Activated naive CD4-positive, alpha-beta T cell treated with anti-CD3 and anti-CD28 coated beads, Interleukin-2, amount 50 U/mL, for 16 hours (primary cell): ENCODE measurements at places on chromosomes 7 and 10.

DNA sequence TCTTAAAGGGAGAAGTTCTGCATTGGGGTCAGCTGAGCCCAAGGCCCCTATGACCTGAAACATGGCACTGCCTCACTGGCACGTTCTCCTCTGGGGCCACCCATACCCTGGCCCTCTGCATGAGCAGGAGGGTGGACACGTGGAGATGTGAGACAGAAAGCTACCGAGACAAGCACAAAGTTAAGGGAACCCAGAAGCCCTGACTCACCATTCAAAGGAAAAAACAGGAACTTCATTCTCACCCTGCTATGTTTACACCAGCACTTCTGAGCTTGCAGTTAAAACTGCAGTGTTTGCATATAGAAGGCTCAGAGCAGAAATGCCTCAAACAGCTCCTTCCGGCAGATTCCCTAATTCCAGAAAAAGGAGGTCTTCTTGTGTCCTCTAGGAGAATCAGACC lies 41.7 kb downstream of the DENND11 start:
- no peak for DNase-seq

DNA sequence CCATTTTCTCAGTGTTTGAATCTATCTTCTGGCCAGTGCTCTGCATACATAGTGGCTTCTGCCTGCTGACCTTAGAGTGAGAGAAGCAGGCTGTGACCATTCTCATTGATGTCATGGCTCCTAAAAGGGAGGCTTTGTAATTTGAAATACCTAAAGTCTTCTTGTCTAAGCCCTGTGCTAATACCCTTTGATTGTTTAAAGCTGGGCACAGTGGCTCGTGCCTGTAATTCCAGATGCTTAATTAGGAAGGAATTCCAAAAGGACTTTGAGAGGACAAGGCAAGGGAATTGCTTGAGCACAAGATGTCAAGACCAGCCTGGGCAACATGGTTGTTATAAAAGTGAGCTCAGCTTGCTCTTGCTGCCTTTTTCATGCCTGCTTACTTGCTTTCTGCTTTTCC lies 81.7 kb downstream of the APBB1IP start:
- no peak for DNase-seq

DNA sequence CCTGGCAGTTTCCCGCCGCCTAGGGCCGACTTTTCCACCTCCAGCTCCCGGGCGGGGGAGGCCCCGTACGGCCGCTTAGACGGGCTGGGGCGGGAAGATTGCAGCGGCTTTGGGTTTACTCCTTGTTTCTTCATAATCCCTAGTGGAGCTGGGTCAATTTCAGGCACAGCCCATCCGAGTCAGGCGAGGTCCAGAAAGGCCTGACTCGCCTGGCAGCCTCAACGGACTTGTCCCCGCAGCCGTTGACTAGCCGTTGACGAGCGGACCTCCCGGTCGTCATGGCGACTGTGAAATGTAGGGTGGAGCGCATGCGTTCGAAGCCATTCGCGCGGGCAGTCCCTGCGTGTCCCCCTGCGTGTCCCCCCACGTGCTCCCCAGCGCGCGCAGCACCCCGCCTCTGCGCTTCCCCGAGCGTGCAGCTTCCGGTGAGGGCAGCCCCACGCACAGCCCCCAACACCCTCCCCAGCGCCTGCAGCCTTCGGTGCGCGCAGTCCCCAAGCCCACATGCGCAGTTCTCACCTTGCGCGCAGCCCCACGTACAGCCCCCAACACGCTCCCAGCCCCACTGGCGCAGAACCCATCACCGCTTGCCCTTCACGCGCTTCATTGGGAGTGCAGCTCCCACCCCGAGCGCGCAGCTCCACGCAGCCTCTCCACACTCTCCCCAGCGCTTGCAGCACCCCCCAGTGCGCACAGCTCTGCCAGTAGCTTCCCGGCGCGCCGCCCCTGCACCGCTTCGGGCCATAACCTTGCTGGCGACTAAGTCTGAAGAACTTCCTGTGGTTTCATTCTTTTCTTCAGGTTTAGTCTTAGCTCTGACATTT lies 67.8 kb downstream of the TBX20 start:
- no peak for DNase-seq

GRCh38 chr7:120996333-120996987 lies 7.9 kb downstream of the CPED1 start:
- DNase-seq, result no peak

GRCh38 chr10:65798133-65798532 lies 1127.7 kb upstream of the LRRTM3 start:
- DNase-seq, result no peak
